Stimulated activated CD4-positive, alpha-beta T cell treated with anti-CD3 and anti-CD28 coated beads, Interleukin-15, amount 100 ng/mL, for 1 hour (primary cell): ENCODE measurements at places on chromosomes 13 and 19.
A peak's percentile ranks its signal among the peaks of the same experiment; 100 is the strongest.

DNA sequence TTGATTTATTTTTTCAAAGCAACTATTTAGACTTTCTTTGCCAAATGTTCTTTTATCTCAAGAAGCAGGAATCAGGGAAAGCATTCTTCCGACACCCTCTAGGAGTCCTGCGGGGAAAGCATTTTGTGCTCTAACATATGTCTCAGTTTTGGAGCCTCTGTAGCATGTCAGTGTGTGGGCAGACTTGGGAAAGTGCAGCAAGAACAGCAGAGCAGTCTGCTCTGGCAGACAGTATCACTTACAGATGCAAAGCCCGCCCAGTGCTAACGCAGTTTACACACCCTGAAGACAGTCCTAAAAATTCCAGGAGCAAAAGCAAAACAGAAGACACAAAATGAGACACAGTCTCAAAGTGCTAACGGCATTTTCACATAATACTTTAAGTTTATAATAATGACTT, 393.5 kb downstream of the KLF12 start:
- no peak for DNase-seq

- no peak for DNase-seq
Observed at GRCh38 chr13:42645717-42646116, 71.8 kb downstream of the TNFSF11 start.

- no peak for DNase-seq
Observed at GRCh38 chr13:110813646-110814624, 100.4 kb downstream of the ING1 start.

DNA sequence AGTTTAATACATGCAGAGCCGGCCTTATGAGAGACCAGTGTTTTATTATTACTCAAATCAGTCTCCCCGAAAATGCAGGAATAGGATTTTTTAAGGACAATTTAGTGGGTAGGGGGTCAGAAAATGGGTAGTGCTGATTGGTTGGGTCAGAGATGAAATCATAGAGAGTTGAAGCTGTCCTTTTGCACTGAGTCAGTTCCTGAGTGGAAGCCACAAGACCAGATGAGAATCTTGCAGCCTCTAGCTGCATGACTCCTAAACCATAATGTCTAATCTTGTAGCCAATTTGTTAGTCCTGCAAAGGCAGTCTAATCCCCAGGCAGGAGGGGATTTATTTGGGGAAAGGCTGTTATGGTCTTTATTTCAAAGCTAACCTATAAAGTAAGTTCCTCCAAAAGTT, 1163.9 kb downstream of the DIAPH3 start:
- DNase-seq = no peak

- no peak for DNase-seq
Observed at GRCh38 chr13:102761071-102761470, 12.5 kb downstream of the TEX30 start.

GRCh38 chr13:97072297-97072696, 78.0 kb upstream of the OXGR1 start:
- no peak for DNase-seq

GRCh38 chr13:110250258-110250891, 56.6 kb downstream of the COL4A1 start:
- DNase-seq = no peak

GRCh38 chr13:24218977-24219376, 58.5 kb downstream of the SPATA13 start:
- no peak for DNase-seq

DNA sequence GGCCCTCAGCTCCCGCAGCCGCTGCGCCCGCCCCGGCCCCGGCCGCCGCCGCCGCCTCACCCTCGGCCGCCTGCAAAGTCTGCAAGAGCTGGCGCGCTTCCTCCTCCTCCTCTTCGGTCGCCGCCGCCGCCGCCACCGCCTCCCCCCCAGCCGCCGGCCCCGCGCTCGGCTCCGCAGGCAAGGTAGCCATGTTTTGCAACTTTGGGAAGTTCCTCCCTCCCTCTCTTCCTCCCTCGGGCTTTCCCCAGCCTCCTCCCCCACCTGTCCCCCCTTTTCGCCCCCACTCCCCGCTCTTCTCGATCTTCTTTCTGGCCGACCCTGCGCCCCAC, 433 bp downstream of the SIX5 start:
- no peak for DNase-seq

- no peak for DNase-seq
Observed at GRCh38 chr19:1757468-1758230, 4.3 kb downstream of the ONECUT3 start.

- DNase-seq = no peak
Observed at GRCh38 chr19:8610936-8611300, 403 bp upstream of the ADAMTS10 start.

DNA sequence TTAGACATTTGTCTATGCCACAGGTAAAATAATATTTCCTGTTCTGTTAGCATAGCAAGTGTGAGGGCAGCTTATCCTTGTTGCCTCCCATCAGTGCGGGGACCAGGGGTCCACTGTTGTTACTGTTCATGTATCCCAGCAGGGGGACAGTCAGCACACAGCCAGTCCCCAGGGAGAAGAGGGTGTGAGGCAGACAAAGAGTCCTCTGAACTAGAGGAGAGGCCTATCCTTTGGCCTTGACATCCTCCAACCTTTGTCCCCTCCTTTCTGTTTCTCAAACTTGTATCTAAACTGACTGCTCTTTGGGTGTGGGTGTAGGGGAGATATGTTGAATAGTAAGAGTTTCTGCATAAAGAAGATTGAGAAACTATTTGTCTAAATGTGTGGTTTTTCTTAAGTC, 2.9 kb upstream of the GPR18 start:
- no peak for DNase-seq

- no peak for DNase-seq
Observed at GRCh38 chr13:38824342-38824741, 137.5 kb downstream of the FREM2 start.

GRCh38 chr19:662207-662961, 630 bp downstream of the RNF126 start:
- DNase-seq = peak; percentile 35

- DNase-seq = no peak
Observed at GRCh38 chr13:87661471-87661870, 9.7 kb upstream of the SLITRK5 start.

DNA sequence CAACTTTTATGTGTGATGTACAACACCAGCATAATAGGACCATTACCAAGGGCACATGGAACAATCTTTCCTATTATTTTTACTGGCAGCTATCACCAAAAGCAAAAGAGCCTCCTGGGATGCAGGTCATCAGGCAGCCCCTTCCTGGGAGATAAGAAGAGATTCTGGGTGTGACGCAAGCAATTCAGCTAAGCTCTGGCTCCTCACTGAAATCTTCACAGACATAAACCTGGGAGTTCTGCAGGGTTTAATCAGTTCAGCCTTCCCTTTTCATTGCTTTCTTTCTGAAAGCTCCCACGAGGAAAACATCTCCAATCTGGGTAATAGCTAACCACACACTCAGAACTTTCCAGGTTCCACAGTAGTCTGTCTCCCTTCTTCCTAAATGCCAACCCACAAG, 341.1 kb downstream of the ENOX1 start:
- DNase-seq = no peak

GRCh38 chr19:37506387-37507166, at the start of gene ZNF793:
Gene ZNF793 (plus strand): TSS chr19:37506939. CDS start chr19:37523440, 16,501 bp downstream.
- DNase-seq = peak; percentile 61

DNA sequence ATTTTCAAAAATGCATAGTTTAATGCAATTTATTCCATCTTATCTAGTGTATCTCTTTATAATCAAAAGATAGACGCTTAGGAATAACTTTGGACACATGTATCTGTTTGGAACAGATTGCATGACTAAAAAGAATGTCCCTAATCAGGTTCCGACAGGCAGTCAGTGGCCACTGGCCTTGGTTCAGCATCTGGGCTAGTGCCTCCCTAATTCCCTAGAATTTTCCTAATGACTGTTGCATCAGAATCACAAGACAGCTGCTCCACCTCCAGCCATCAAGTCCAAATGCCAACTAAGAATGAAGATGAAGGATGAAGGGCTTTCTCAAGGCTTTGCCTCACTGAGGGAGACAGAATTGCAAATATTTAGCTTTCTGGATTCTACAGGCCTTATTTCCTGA, 173.8 kb downstream of the EFNB2 start:
- DNase-seq = no peak

DNA sequence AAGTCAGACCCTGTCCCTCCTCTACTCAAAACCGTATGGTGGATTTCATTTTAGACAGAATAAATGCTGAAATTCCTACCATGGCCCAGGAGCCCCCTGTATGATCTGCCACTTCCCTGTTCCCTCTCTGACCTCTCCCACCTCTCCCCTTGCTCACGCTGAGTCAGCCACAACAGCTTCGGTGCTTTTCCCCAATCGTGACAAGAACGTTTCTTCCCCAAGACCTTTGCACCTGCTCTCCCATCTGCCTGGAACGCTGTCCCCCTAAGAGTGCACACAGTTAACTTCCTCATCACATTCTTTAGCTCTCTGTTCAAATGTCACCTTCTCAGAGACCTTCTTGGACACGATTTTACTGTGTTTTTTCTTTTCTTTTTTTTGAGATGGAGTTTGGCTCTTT, 2.3 kb downstream of the VRK3 start:
- no peak for DNase-seq

GRCh38 chr19:6476155-6476895, 5.3 kb downstream of the DENND1C start:
- peak; percentile 39 for DNase-seq

DNA sequence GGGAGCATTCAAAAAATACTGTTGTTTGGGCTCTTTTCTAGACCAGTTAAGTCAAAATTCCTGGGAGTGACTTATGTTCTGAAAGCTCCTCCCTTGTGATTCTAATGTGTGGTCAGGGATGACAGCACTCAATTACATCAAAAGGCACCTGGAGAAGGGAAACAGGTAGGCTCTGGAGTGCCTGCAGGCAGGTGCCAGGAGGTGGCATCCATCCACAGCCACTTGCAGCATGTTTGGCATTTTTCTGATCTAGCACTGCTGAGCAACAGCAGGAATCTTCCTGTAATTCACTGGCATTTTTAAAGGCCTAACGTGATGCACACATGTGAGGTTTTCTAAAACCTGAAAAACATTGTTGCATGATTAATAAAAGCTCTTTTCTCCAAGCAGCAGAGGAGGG, 94.6 kb downstream of the CCNA1 start:
- no peak for DNase-seq

- no peak for DNase-seq
Observed at GRCh38 chr19:38839816-38840582, 8.4 kb upstream of the ECH1 start.

GRCh38 chr13:37613236-37613635, 14.7 kb upstream of the POSTN start:
- DNase-seq = no peak

- DNase-seq = no peak
Observed at GRCh38 chr13:66578305-66578704, 651.8 kb downstream of the PCDH9 start.

DNA sequence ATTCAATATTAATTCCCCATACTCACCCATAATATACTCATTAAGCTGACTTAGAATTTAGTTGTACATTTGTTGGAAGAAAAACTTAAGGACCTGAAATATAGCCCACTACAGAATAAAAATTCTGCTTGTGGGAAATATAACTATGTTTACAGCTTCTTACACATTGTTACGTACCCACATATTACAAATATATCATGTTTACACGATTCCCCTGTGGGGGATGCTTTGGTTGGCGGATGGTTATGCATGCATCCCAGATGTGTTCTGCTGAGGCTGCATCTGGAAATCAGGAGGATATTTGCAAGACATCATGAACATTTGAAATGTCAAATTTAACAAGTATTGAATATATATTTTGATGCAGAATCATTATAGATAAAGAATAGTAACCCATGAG, 79.5 kb upstream of the KL start:
- DNase-seq = no peak

- no peak for DNase-seq
Observed at GRCh38 chr13:108328848-108329247, 59.3 kb downstream of the TNFSF13B start.

DNA sequence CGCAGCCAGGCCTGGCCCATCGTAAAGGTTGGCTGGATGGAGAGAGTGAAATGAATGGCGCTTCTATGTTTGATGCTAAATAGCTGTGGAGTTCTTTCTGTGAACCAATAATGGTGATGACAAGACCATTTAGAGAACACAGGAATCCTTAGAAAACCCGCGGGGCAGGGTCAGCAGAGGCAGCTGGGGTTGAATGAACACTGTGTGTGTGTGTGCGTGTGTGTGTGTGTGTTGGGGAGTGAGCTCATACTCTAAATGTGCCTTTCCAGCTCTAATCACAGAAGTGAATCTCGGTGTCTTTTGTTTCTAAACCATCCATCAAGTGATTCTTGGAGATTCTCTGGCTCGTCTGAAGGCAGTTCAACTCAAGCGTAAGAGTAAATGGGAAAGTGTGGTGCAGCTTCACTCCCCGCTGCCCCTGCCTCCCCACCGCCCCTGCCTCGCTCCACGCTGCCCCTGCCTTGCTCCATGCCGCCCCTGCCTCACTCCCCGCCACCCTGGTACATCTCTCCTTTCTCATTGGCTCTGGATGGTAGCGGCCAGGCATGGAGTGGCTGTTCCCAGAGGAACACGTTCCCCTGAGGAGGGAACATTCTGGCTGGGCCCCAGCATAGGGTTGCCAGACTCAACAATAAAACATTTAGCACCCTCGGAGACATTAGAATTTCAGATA, 21.2 kb downstream of the TMPRSS9 start:
- no peak for DNase-seq

DNA sequence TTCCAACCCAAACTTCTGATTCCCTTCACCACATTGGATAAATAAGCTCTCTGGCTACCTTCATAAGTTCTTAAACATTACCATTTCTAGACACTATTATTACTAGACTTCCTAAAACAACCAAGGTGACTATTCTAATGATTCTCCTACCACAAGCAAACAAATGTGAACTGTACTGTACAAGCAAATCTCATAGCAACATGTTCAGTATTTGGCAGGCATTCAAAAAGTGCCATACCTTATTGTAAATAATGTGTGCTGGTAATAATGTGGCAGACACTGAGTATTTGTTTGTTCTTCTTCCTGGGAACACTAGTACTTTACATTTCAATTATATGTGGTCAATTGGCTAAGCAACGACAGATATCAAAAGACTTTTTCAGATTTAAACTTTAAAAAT, 986.0 kb upstream of the SPRY2 start:
- DNase-seq = no peak

- no peak for DNase-seq
Observed at GRCh38 chr19:17098326-17098725, 22.7 kb downstream of the MYO9B start.

DNA sequence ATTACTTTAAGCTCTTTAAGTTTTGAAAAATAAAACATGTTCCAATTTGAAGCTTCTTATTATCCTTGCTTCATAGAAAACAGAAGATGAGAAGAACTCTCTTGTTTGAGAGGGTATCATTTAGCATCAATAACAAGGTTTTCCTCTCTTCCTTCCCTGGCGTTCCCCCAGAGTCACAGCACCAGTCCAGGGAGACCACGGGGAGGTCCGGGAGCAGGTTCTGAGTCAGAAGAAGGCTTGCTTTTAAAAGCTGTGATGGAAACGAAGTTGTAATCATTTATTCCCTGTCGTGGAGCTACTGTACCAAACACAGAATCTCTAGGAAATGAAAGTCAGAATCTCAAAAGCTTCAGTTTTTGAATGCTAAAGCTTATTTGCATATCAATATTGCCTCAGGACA, 174.0 kb upstream of the LSM14A start:
- DNase-seq = no peak

GRCh38 chr13:75364131-75364713, 117.7 kb downstream of the TBC1D4 start:
- DNase-seq = no peak

- no peak for DNase-seq
Observed at GRCh38 chr13:52810526-52810925, 37.9 kb downstream of the PCDH8 start.

GRCh38 chr19:10683064-10683426, 18.2 kb upstream of the QTRT1 start:
- no peak for DNase-seq
